Heart left ventricle (tissue), 16 donors: ENCODE measurements at places on chromosomes 4 and X. TPM values are rescaled to one million over a fixed set of nuclear protein-coding genes. Genes with fewer than 3 reads are reported as not detected.

Gene GAGE13
- total RNA-seq: not detected

Gene TRIM60
- total RNA-seq: not detected

Gene SPANXN3
- not detected for total RNA-seq

Gene ZGRF1
- 1.5 TPM for total RNA-seq

Gene COL25A1
- 0.61 TPM for total RNA-seq

Gene CT45A2
- not detected for total RNA-seq

- no peak for DNase-seq
Observed at GRCh38 chr4:80507507-80507906, 172.0 kb downstream of the CFAP299 start.

- DNase-seq: no peak
Observed at GRCh38 chr4:162241857-162242256, 78.1 kb upstream of the FSTL5 start.

- DNase-seq: no peak
Observed at GRCh38 chrX:69951753-69952152, 98.0 kb downstream of the AWAT2 start.

DNA sequence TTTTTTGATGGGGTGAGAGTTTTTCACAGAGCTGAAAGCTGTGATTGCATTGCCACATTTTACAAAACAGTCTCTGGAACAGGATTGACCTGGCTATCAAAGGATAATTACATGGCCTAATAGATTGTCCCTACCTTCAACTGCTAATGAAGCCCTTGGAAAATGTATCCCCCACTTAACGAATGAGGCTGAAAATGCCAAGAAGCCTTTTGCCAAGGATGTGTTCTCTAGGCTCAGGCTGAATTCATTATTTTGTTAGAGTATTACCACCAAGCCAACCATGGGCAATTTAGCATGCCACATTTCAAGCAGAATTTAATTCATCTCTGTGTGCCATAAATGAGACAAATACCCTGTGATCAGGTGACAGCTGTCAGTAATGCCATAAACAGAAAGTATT is 35.5 kb downstream of the SHROOM3 start:
- no peak for DNase-seq

DNA sequence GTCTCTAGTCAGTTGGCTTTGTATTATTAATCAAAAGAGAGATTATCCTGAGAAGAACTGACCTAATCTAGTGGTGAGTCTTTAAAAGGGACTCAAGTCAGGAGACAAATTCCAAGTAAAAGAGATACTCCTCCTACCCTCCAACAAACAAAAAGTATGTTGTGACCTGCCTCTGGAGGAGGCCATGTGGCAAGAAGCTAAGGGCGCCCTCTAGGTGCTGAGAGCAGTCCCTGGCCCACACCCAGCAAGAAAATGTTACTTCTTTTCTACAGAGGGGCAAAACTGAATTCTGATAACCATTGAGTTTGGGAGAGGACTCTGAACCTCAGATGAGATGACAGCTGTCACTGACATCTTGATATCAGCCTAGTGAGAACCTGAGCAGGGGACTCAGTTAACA is 953.6 kb upstream of the AGA start:
- DNase-seq: no peak

GRCh38 chr4:114654592-114654991 is 56.0 kb downstream of the UGT8 start:
- no peak for DNase-seq

GRCh38 chrX:22748093-22748999 is 251.4 kb upstream of the DDX53 start:
- peak; percentile 26 for DNase-seq

DNA sequence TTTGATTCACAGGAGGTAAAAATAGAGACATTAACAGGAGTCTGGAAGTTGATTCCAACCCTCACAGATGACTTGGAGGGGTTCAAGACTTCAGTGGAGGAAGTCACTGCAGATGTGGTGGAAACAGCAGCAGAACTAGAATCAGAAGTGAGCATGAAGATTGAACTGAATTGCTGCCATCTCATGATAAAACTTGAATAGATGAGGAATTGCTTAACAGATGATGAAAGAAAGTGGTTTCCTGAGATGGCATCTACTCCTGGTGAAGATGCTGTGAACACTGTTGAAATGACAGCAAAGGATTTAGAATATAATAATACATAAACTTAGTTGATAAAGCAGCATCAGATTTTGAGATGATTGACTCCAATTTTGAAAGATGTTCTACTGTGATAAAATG is 76.5 kb downstream of the RELL1 start:
- no peak for DNase-seq
